ENCODE measurements at places on chromosomes 3 and 15.

GRCh38 chr3:99537416-99537815 lies 101.0 kb upstream of the COL8A1 start:
- no peak for DNase-seq

GRCh38 chr3:55771503-55771902 lies 284.4 kb upstream of the WNT5A start:
- DNase-seq: no peak

GRCh38 chr3:187447737-187448136 lies 79.6 kb downstream of the RTP4 start:
- no peak for DNase-seq

DNA sequence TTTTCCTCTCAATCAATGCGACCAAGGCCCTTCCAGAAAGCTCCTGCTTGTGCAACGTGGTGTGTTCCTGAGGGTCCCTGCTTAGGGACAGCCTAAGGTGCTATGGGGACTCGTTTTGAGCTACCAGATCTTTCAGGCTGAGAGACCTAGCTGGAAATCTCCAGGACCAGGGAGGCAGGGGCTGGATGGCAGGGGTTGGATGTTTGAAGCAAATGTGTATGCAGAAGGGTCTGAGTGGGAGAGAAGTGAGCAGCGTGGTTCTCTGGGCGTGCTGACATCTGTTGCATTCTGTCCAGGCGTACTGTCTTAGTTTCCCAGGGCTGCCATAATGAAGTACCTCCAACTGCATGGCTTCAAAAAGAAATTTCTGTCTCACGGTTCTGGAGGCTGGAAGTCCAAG lies 31.7 kb upstream of the SLCO2A1 start:
- no peak for DNase-seq

GRCh38 chr3:46010519-46011113 lies 15.0 kb upstream of the FYCO1 start:
- DNase-seq: no peak

DNA sequence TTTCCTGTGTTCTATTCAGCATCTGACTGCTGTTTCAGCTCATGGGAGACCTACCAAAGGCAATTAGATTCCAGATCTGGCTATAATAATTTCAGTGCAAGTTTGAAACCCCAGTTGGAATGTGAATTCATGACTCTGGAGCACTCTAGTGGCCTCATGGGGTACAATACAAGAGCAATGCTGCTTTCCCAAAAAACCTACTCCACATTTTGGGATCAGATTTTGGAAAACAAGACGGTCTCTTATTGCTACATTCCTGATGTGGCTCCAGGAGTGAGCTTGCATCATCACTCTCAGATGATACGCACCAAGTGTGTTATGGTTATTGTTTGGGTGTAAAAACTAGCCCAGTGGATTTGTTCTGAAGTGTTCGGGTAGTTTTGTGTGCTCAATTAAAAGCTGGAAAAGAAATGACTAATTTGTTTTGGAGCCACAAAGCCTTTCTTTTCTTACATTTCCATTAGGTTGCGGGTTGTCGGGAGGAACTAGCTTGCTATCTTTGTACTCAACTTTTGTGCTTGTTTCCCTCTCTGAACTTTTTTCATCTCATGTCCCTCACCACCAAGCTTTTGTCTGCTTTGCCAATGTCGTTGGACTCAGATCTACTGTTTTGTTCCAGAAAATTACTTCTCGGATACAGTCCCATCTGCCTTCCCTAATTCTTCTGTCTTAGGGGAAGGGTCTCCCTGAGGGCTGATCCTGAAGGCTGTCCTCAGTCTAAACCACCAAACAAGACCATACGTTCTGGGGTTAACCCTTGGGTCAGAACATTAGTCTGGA lies 272.1 kb downstream of the BBX start:
- peak; percentile 48 for DNase-seq

- DNase-seq: peak; percentile 70
Measured at GRCh38 chr3:11604139-11604892, 39.4 kb downstream of the VGLL4 start.

- peak; percentile 74 for DNase-seq
Measured at GRCh38 chr3:170745211-170745718, 124.7 kb downstream of the RPL22L1 start.

DNA sequence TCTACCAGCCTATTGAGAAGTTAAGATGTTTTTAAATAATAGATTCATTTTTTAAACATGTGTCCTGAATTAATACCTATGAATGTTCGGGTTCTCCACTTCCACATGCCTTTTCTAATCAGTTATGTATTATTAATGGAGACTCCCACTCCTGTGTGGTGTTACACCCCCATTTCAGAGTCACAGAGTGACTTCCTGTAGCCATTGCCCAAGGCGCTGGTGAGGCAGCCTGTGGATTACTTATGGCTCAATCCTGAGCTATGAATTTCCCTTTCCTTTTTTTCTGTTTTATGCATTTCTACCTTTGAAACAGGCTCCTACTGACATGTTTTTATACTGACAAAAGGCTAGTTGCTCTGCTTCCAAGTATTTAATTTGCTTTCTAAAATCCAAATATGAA lies 162.3 kb downstream of the GABRG3 start:
- no peak for DNase-seq

DNA sequence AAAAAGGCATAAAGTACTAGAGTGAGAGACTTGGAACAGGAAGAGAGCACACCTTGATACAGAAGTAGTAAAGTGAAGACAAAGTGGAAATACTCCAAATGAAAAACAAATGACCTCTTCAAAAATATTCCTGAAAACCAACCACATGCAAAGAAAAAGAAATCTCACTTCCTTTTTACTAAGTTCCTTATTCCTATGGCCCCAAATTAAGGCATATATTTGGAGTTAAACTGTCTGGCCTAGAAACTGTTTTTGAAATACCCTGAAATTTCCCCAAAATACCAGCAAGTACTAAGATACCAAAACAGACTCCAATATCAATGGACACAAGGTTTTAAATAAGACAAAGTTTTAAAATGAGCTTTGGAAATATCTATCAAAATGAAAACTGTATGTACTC lies 58.2 kb downstream of the ZNF148 start:
- no peak for DNase-seq

Data from AG10803 (cell line).